ENCODE measurements at places on chromosomes 13 and 19.

DNA sequence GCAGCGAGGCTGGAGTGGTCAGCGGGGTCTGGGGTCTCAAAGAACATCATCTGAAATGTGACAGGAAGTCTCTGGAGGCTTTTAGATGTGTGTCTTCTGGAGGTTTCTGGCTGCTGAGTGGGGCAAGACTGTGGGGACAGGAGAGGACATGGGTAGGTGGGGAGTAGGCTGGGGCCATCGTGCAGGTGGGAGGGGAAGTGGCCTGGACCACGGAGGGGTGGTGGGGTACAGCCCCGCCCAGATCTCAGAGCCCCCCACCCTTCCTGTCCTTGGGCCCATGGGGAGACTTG, 6.2 kb downstream of the AP1M1 start:
- DNase-seq = no peak

DNA sequence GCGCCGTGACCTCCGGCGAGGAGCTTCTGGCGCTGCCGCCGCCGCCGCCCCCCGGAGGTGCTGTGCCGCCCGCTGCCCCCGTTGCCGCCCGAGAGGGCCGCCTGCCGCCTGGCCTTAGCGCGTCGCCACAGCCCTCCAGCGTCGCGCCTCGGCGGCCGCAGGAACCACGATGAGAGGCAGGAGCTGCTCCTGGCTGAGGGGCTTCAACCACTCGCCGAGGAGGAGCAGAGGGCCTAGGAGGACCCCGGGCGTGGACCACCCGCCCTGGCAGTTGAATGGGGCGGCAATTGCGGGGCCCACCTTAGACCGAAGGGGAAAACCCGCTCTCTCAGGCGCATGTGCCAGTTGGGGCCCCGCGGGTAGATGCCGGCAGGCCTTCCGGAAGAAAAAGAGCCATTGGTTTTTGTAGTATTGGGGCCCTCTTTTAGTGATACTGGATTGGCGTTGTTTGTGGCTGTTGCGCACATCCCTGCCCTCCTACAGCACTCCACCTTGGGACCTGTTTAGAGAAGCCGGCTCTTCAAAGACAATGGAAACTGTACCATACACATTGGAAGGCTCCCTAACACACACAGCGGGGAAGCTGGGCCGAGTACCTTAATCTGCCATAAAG, 4.8 kb downstream of the PDX1 start:
- no peak for DNase-seq

- DNase-seq = no peak
These were observed 232.7 kb downstream of the TUBA3C start for GRCh38 chr13:18948664-18949488.

DNA sequence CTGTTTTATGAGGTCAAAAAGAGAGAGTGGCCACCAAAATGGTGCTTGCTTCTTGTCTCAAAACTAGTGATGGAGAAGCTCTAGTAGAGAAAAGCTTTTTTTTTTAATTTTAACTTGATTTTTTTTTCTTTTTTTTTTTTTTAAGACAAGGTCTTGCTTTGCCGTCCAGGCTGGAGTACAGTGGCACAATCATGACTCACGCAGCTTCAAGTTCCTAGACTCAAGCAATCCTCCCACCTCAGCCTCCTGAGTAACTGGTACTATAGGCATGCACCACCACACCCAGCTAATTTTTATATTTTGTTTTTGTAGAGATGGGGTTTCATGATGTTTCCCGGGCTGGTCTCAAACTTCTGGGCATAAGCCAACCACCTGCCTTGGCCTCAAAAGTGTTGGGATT, 279.0 kb downstream of the TBC1D4 start:
- no peak for DNase-seq

DNA sequence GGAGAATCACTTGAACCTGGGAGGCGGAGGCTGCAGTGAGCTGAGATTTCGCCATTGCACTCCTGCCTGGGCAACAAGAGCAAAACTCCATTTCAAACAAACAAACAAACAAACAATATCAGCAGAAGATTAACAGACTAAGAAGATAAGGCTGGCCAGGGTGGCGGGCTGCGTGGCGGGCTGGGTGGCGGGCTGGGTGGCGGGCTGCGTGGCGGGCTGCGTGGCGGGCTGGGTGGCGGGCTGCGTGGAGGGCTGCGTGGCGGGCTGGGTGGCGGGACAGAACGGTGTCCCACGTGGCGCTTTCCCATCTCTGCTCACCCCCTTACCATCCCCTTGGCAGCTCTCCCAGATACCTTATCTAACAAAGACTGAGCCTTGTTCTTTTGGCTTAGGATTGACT, 196.2 kb downstream of the COL4A1 start:
- no peak for DNase-seq

DNA sequence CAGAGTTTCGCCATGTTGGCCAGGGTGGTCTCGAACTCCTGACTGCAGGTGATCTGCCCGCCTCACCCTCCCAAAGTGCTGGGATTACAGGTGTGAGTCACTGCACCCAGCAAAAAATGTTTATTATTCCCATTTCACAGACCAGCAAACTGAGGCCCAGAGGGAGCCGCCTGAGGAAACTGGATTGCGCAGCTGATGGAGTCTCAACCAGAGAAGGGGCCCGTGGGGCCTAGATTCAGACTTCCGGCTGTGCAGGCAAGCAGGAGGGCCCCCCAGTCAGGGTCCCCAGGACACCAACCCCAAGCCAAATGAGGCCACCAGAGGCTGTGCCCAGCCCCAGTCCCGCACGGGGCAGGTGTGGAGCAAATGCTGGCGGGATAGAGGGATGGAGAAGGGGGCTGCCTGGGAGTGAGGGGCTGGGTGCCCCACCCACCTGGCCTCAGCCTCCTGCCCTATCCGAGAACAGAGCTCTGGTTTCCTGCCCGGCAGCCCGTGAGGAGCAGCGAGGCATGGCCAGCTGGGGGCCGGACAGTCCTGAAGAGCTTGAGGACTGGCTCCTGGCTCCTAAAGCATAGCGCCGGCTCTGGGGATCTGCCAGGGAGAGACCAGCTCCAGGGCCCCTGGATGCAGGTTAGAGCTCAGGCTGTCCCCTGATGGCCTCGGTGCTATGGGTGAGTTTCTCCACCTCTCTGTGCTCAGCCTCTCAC, 22.0 kb downstream of the MISP start:
- no peak for DNase-seq

- no peak for DNase-seq
These were observed 932 bp upstream of the PIP5K1C start for GRCh38 chr19:3701200-3701599.

- DNase-seq = no peak
These were observed 244.7 kb downstream of the COL4A1 start for GRCh38 chr13:110062077-110062776.

- DNase-seq = no peak
These were observed 5.3 kb upstream of the MAB21L1 start for GRCh38 chr13:35481777-35482176.

GRCh38 chr13:32938907-32939306, 77.3 kb upstream of the KL start:
- DNase-seq = no peak

GRCh38 chr19:19232261-19232721, 20.5 kb downstream of the NCAN start:
- no peak for DNase-seq

GRCh38 chr13:97979051-97979450, 25.6 kb downstream of the IPO5 start:
- DNase-seq = no peak

DNA sequence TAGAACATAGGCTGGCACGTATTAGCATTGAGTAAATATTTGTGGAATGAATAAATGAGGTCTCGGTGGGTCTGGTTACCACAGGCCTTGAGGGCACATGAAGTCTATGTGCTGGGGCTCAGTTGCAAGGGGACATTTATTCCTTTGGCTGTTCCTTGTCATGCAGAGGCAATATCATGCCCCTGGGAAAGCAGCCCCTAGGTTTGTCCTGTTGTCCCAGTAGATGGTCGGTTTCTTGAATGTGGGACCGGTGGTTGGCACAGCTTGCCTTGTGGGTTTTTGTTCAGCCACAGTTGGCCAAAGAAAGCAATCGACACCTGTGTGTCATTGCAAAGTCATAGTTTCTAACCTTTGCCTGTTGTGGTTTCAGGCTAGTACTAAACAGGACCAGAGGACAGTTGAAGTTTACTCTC, 24.7 kb upstream of the GPR183 start:
- DNase-seq = no peak
